ENCODE measurements at places on chromosomes 2 and 18.
A peak's percentile ranks its signal among the peaks of the same experiment; 100 is the strongest.

GRCh38 chr2:1758171-1758570 lies 13.9 kb upstream of the PXDN start:
- DNase-seq, result no peak

GRCh38 chr18:64253222-64253621 lies 104.3 kb upstream of the LINC00305 start:
- DNase-seq, result no peak

DNA sequence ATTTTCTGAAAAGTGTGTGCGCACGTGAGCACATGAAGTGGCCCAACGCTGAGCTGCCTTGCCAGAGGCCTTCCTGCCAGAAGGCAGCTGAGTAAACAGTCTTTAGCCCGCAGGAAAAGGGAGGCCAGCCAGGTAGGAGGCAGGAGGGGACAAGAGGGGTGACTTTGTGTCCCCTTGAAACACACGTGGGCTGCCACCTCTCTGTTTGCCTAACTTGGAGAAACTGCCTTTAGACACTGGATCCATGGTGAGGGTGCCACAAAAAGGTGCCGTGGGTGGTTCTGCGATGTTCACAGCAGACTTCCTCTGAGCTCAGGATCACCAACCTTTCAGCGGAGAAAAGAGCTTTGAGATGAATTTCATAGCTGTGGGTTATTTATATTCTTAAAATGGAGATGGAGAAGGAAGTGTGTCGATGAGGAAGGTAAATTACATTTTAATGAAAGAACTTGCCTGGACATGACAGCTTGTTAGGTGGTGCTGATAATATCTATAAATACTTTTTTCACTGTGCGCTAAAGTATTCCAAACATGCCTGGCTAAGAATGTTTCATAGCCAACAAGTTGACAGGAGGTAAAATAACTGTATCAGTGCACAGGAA lies 36.6 kb upstream of the ASB1 start:
- DNase-seq, result no peak

- no peak for DNase-seq
These were observed 57.2 kb upstream of the GATA6 start for GRCh38 chr18:22112215-22112614.

DNA sequence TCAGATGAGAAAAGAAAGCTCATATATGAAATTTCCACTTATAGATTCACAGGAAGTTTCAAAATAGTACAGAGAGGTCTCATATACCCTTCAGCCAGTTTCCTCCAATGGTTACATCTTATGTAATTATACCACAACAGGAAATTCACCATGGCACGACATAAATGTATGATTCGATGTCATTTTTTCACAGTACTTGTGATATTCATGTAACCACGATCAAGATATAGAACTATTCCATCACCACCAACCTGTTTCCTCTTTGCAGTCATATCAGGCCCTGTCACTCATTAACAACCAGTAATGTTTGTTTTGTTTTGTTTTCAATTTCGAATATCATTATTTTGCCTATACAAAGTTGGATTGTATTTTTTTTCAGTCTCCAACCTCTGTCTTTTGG lies 314.3 kb upstream of the POU3F3 start:
- no peak for DNase-seq

- DNase-seq, result no peak
These were observed 64.8 kb upstream of the SLC1A4 start for GRCh38 chr2:64924170-64924934.

- no peak for DNase-seq
These were observed 12.3 kb upstream of the SETBP1 start for GRCh38 chr18:44668270-44668975.

- DNase-seq, result no peak
These were observed 30.6 kb downstream of the FAM178B start for GRCh38 chr2:96955762-96956161.

GRCh38 chr18:6219116-6219717 lies 195.5 kb downstream of the L3MBTL4 start:
- DNase-seq, result peak; percentile 49

DNA sequence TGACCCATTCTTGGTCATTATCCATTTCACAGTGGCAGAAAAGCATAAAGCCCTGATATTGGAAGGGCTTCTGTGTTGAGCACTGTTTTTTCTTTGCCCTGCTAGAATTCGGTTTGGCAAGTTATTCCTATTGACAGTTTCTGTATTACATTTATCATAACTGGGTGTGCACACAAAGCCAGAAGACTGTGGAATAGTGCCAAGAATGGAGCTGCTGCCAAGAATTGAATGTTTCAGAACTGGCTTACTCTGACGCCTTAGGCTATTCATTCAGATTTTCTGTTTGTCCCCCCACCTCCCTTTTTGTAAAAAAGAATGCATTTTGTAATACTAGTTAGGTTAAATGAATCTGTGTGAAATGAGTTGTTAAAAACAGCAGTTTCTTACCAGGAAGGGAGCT lies 12.7 kb downstream of the KDM3A start:
- DNase-seq, result peak; percentile 51

DNA sequence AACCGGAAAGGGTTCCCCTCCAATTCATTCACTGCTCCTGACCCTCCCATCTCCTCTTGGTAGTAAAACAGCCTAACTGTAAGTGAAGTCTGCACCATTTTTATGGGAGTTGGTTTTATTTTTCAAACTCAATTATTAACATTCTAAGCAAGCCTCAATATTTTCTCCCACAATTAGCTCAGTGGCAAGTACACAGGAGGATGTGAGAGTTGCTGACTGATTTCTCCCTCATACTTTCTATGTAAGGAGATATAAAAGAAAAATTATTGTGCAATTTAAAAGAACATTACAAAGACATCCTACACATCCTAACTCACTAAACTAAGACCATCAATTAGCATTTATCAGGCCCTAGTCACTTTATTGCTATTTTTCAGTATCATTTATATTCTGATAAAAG lies 73.9 kb downstream of the PIAS2 start:
- DNase-seq, result no peak

GRCh38 chr2:27953077-27953476 lies 62.5 kb downstream of the BABAM2 start:
- DNase-seq, result no peak

DNA sequence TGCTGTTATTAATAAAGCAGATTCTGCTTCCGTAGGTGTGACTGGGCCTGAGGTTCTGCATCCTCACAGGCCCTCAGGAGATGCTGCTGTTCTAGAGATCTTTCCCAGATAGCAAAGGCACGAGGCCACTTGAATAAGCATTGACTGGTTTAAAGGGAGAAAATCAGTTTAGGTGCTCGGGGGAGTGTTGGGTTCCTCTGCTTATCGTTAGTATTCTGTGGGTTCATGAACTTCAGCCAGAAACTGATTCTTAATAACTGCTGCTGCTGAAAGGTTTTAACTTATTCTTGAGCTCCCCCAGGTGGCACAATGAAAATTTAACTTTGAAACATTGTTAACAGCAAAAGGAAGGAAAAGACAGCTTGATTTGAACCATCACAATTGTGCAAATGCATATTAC lies 56.9 kb downstream of the ITGA6 start:
- no peak for DNase-seq

DNA sequence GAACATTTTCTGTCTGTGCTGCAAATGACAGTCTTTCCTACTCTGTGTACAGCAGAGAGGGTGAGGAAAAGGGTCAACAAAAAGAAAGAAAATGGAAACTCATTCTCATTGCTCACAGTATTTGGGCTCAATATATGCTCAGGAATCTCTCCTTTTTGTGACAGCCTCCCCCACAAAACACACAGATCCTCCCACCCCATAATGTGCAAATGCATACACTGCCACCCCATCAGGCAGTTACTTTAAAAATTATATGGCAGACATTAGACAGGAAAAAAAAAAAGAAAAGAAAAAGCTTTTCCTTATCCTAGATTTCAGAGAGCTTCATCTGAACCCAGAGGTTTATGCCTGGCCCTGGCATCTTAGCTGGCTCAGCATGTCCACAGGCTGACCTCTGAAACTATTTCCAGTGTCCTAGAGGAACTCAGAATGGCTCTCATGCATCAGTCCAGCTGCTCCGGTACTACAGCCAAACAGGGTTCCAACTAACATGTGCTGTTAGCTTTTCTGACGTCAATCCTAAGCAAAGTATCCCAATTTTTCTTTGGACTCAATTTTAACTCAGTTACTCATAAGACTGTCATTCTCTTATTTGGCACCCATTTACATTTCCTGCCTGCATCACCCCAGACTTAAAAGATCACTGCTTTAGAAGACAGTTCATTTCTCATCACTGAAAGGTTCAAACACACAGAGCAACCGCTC lies 105.9 kb downstream of the RBMS1 start:
- DNase-seq, result peak; percentile 96

GRCh38 chr2:202378001-202378400 lies 1.9 kb downstream of the BMPR2 start:
- DNase-seq, result no peak

DNA sequence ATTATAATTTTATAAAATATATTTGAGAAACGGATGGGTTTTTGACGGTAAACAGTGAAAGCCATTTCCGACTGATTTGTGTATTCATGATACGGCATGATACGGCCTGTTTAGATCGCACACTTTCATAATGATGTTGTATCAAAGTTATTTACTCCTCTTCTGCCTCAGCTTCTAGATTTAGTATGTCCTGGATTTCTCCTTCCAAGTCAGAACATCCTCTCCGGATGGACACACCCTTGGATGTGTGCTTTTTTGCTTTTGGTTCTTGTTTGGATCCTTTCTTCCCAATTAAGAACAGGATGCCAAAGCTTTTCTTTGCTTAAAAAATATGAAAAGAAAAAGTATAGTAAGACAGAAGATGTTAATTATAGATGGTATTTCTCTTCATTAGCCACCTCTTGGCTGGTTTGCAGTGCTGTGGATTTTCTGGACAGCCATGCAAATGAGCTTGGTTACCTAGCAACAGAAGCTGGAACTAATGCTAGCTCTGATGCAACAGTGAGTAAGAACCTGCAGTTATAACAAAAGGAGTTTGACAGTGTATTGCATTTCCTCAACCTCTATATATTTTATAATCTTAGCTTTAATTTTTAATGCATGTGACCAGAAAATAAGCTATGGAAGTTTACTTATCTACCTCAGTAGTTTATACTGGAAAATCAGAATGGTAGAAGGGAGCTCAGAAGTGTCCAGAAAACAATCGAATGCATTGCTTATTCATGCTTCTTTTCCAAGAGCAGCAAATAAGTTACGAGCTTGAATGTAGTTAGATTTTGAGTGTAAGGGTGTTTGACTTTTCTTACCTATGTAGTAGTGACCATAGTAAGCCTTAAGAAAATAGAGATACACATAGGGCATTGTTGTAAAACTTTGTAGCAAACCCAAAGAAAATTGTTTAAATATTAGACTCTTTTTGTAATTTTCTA lies 27.9 kb downstream of the RMND5A start:
- DNase-seq, result peak; percentile 67

- no peak for DNase-seq
These were observed 37.1 kb downstream of the BCL2L11 start for GRCh38 chr2:111157798-111158197.

- DNase-seq, result no peak
These were observed 184.4 kb upstream of the DOK6 start for GRCh38 chr18:69216321-69216720.

DNA sequence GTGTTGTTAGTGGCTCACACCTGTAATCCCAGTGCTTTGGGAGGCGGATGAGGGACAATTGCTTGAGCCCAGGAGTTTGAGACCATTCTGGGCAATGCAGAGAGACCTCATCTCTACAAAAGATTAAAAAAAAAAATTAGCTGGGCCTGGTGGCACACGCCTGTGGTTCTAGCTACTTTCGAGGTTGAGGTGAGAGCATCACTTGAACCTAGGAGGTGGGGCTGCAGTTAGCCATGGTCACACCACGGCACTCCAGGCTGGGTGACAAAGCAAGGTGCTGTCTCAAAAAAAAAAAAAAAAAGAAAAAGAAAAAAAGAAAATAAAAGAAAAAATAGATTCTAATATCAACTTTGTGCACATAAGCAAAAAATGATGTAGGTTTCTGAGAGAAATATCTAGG lies 1492.5 kb upstream of the TMEFF2 start:
- no peak for DNase-seq

- no peak for DNase-seq
These were observed 7.6 kb downstream of the PTPN18 start for GRCh38 chr2:130363479-130363878.

DNA sequence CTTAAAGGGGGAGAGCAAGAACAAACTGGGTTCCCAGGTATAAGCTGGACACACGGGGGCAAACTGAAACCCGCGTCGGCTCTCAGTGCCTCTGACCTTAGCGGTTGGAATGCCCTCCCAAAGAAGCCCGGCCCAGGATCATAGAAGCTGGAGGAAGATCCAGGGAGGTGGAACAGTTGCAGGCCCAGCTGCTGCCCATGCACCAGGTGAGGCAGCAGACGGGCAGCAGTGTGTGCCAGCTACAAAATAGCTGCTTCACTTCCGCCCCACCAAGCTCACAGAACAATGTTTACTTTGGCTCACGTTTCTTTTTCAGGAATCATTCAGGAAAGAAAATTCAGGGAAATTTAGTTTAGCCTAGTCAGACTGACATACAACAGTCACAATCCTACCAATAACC lies 3.9 kb upstream of the ERMN start:
- DNase-seq, result no peak

DNA sequence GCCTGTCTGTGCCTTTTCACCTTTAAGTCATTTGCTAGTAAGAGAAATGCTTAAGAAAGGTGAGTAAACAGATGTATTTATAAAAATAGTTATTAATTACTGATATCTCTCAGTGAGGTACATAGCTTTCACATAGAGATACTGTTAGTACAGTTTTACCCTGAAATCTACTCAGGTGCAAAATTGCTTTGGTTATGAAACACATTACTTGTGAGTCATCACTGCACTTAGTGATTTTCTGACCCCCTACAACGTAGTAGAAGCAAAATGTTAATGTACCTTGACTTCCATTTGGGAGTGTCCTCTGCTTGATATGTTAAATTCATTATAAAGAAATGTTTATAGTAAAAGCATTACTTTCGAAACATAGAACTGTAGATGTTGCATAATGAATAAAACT lies 6.5 kb downstream of the GLS start:
- no peak for DNase-seq

DNA sequence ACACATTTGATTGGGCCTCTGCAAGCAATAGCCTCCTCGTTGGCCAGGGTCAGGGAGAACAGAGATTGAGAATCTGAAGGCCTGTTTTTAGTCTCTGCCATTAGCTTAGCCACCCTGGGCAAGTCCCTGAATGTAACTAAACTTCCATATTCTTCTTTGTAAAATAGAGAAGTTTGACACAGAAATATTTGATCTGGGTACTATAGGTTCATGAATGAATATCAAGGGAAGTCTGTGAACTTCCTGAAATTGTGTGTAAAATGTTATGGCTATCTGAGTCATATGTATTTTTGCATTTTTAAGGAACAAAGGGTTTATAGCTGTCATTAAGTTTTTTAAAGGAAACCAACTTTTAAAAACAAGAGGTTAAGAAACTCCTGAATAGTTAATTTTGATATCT lies 23.2 kb downstream of the RND3 start:
- no peak for DNase-seq

DNA sequence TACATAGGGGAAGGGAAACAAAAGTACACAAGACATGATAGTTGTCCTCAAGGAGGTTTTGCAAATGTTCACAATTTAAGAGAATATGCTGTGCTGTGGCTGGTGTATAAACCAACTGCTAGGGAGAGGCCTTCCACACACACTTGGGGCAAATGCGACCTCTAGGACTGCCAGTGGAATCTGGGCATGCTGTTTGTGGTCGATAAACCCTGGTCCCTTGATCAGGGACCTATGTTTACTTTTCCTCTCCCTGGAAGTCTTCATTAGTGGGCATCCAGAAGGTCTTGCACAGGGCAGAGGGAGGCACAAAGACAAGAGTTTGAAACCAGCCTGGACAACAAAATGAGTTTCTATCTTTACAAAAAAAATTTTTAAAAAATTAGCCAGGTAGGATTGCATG lies 7.3 kb upstream of the IL1B start:
- no peak for DNase-seq

GRCh38 chr18:51614033-51614432 lies 416.6 kb upstream of the MEX3C start:
- DNase-seq, result peak; percentile 48

- DNase-seq, result no peak
These were observed 207.9 kb upstream of the ACVR2A start for GRCh38 chr2:147636886-147637285.

Measured in brain microvascular endothelial cell (primary cell).